NCI-H524 treated with DMSO at 0.1 percent for 48 hours (cell line): ENCODE measurements at places on chromosomes 1 and 21.

GRCh38 chr1:87194271-87194774 is 134.4 kb upstream of the LMO4 start:
- DNase-seq = no peak

DNA sequence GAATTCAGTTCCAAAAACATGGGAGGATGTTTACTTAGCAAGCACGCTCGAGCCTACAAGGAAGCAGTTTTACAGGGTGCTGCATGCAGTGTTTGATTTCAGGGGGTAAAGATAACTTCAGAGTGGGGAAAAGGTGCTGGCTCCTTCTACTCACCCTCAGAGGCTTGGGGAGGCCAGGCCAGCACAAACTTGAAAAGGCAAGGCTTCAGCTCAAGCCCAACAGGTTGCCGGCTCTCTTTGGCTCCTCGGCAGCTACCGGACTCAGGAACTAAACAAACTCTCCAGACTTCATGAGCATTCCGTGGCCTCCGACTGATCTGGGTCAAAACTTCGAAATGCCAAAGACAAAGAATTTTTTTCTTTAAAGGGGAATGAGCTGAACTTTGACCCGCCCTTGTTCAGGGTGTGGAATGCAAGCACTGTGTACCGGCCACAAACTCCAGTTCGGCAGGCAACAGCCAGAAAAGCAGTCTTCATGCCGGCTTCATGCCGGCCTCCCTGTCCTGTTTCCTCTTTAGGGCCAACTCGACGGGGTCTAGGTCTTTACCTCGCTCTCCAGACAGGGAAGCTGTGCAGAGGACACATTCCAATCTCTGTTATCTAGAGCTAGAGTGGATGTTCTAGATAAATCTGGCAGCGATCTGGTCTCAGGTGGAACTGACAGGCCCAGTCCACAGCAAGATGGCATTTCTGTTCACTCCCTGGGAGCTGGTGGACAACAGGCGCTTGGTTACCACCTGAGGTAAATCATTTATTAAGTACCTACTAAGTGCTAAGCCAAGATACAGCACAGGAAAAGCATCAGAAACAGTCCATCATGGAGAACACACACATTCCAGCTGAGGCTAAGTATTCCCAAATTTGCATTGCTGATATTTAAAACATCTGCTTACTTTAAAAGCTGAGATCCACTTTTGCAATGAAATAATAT is 75.0 kb downstream of the CD46 start:
- DNase-seq = no peak

DNA sequence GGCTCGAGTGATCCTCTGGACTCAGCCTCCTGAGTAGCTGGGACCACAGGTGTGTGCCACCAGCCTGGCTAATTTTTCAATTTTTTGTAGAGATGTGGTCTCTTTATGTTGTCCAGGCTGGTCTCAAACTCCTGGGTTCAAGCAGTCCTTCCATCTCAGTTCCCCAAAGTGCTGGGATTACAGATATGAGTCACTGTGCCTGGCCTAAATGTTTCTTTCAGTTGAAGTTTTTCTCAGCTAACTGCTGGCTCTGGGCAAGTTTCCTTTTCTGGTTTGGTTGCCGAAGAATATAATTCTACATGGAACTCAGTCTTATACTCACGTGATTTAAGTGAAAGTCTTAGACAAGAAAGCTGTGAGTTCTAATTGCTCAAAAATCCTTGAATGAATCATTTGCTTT is 57.0 kb downstream of the SASS6 start:
- no peak for DNase-seq

- no peak for DNase-seq
These were observed 30.8 kb downstream of the GORAB start for GRCh38 chr1:170562646-170563338.

GRCh38 chr1:205840146-205840923 is 9.6 kb downstream of the PM20D1 start:
- no peak for DNase-seq

DNA sequence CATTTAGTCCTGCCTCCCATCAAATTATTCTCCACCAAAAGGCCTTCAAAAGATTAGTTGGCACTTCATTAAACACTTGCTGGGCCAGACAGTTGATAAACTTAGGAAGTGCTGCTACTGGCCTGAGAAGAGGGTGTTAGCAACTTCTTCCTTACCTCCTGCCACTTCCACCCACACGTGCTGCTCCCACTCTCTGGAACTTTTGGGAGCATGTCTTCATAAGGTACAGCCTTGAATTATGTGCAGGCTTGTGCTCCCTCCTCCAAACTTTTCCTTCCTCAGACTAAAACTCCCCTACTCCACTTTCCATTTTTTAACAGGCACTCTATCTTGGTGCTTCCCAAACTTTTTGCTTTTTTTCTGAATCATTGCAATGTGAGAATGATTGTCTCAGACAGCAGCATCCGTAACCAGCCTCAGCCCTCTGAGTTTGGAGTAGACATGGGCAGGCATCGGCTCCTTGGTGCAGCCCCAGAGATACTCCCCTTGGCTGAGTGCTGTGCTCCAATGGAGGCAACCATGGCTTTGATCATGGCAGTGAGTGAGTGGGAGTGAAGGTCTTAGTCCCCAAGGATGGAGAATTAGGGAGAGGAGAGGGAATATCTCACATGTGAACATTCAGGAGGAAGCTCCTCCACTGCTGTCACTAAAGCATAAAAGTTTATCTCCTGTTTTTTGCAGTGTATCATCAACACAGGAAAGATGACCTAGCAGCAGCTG is 8.7 kb upstream of the LELP1 start:
- no peak for DNase-seq

GRCh38 chr1:157147906-157148700 is 9.9 kb upstream of the ETV3 start:
- no peak for DNase-seq
